SHP77 treated with DMSO at 0.1 percent for 48 hours (cell line): ENCODE measurements at places on chromosomes 4 and X.

DNA sequence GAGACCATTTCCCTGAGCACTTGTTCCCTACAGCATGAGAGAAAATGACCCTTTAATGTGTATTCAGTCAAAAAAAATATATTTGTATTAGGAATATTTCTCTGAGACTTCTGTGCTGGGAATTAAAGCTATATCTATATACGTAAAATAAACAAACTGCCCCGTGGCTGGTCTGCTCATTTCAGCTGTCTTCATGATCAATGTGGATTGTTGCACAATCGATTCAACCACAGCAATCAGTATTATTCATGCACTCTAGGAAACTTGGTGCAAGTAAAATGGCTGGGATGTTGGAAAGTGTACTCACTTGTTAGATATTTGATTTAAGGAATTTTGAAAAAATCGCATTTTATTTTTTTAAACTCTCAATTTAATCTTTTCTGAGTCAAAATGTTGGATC is 307.9 kb upstream of the ZFP42 start:
- DNase-seq = no peak

GRCh38 chr4:41176340-41176739 is 38.0 kb downstream of the APBB2 start:
- no peak for DNase-seq

DNA sequence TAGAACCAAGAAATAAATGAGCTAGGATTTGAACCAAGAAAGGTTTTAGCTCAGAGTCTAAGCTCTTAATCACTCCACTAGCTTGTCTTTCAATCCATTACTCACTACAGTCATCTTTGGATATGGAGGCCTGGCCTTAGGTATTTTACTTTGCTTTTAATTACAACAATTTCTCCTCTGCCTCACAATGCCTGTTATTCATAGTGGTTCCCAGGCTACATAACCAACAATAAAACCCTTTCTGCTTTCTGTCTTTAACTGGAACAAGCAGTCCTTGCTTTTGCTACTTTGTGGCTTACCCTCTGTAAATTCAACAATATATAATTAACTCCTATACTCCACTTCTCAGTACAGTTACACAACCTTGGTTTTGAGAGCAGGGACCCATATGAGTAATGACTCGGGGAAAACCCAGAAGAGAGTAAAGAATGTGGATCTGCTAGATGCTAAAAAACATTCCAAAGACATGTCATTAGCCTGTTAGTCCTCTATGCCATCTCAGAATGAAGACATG is 94.7 kb upstream of the NAP1L5 start:
- DNase-seq = no peak

DNA sequence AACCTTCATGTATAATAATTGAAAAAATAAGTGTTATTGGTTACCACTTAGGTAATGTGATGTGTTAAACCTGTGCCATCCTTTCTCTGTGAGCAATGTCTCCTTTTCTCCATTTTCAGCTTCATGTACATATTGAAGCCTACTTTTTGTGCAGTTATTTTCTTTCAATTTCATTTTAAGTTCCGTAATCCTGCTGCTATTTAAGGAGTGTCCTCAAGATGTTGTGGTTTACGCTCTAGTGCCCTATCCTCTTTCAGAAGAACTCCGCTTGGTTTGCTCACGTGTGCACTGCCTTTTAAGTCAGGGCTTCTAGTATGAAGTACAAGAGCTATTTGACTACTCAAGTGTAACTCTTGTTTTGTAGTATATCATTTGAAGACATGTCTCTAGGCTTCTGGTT is 2253.2 kb upstream of the TENM3 start:
- DNase-seq = no peak

- DNase-seq = no peak
These were observed 72.6 kb downstream of the SH3KBP1 start for GRCh38 chrX:19814778-19815177.

- DNase-seq = no peak
These were observed 575 bp downstream of the TREX2 start for GRCh38 chrX:153445106-153445855.

DNA sequence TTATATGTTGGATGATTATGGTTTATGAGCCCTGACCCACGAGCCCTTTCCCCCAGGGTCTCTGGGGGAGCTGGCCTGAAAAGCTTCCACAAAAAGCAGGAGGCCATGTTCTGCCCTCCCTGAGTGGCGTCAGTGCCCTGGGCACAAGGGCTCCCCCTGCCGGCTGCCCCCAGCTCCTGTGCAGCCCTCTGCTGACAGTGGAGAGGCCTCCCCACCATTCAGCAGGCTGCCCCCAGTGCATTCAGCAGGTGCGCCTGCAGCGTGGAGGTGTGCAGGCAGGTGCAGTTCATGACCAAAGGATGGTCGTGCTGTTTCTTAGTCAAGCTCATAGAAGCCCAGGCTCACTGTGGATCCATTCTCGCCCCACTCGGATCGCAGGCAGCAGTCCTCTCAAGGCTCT is 12.5 kb upstream of the S100P start:
- no peak for DNase-seq

DNA sequence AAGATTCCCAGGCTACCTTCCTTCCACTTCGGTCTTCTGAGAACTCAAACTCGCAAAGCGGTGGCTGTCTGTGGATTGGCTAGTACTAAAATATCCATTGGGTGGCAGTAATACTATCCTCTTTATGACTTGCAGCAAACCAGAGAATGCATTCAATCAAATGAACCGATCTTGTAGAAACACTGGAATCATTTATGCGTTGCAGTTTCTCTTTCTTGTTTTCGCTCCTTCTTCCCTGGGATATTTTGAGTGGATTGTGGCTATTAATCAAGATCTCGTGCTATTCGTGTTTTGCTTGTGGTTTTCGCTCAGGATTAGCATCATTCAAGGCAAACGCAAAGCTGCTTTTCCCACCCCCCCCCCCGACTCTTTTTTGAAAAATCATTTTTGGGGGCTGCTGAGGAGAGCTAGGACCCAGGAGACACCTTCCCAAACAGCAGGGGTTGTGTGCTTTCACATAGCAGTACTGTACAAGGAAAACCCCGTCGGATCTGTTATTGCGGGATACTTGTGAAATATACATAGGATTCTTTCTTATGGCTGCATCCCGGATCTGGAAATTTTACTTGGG is at the start of gene IL1RAPL1:
Gene IL1RAPL1 (plus strand): TSS at position 466 of the 571 bp plus-strand sequence.
- no peak for DNase-seq

DNA sequence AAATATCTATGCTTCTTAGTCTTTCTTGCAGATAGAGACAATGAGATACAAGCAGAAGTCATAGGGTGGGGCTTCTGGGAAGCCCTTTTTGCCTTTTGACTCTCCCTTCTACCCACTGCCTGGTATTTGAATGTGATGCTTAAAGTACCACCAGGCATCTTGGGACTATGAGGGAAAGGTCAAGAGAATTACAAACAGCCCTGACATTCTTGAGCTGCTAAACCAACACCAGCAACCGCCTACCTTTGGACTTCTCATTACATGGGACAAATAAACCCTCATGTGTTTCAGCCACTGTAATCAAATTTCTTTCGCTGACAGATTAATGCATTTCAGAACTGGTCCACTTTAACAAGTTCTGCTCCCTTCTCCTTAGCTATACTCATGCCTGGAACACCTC is 112.8 kb downstream of the LUZP4 start:
- DNase-seq = no peak

- no peak for DNase-seq
These were observed 33.7 kb downstream of the ASB9 start for GRCh38 chrX:15236146-15236545.

DNA sequence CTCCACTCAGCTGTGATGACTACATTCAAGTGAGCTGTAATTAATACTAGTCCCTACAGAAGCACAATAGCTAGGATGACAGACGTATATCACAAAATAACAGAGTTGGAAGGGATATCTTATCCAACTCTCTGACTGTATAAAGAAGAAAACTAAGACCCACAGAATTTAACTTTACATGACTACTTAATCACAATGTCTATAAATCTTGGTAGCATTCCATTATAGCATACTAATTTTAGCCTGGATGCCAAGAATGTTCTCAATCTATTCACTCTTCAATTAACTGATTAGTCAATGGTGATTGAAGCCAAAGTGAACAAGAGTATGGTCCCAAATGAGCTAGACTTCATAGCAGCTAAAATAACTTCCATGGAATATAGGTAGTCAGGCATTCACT is 31.2 kb downstream of the RPS6KA6 start:
- no peak for DNase-seq

GRCh38 chr4:121221201-121221600 is 57.1 kb upstream of the TNIP3 start:
- no peak for DNase-seq

GRCh38 chr4:128859887-128860677 is 50.6 kb downstream of the JADE1 start:
- DNase-seq = no peak

DNA sequence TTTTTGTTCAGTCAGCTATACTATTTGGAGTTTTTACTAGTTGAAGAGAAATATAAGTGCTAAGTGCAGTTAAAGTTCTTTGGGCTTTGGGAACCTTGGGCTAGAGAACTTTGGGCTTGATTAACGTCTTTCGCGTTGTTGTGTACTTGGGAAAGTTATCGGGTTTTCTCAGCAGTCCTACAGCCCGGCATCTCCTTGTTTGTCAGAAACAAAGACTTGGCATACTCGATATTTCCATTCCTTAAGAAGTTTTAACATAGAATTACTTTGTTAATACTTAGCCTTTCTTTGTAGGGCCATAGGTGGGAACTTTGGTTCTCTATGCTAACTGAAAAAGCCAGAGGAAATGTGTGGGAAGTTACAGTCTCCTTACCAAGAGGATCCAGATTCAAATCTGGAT is 28.7 kb downstream of the RAPGEF2 start:
- no peak for DNase-seq

GRCh38 chr4:1323635-1324442 is 23.2 kb upstream of the UVSSA start:
- DNase-seq = no peak

DNA sequence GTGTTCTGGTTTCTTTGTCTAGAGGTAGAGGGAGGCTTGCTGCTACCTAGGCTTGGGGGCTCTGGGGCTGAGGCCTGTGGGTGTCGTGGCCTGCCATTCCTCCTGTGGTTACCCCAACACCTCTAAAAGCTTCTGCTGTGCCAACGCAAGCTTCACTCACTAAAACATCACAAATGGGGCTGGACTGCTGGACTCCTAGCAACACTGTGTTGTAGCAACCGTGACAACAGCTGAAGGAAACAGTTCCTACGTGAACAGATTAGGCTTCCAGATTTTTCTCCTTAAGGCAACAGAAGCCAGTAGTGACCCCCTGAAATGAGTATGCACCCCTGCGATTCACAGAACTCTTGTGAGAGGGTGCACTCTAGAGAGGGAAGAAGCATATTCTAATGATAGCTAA is 138.3 kb upstream of the TEX13D start:
- DNase-seq = no peak

DNA sequence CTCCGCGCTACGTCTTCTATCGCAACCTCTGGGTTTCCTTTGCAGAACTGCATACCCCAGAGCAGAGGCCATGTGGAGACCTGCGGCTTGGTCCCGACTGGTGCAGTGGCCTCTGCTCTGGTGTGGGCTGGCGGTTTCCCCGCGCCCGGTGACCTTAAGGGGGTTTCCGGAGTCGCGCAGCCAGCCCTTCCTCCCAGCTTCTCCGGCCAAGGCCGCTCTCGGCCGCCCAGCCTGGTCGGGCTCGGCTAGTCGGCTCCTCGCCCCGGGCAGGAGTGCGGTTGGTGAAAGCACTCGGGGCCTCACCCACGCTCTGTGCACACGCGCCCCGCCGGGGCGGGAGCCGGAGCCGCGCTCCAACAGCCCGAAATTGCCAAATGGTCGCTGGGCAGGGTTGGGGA is 84.9 kb downstream of the BCOR start:
- DNase-seq = no peak

GRCh38 chr4:142683997-142684396 is 162.1 kb downstream of the INPP4B start:
- no peak for DNase-seq

DNA sequence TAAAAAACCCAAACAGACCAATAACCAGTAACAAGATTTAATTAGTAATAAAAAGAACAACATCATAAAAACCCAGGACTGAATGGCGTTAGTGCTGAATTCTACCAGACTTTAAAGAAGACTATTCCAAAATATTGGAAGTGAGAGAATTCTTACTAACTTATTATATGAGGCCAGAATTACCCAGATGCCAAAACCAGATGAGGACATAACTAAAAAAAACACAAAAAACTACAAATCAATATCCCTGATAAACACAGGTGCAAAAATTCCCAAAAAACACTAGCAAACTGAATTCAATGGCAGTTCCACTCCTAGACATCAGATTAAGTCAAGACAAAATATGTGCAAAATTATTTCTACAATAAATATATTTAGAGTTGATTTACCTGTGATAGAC is 400.1 kb upstream of the PABPC4L start:
- no peak for DNase-seq

GRCh38 chrX:3184176-3184930 is 143.1 kb downstream of the ARSF start:
- no peak for DNase-seq
